Midbrain (tissue), 1 donor: ENCODE measurements at places on chromosomes 7 and 10.

- DNase-seq, result no peak
These were observed 9.4 kb downstream of the STRIP2 start for GRCh38 chr7:129443612-129444011.

GRCh38 chr7:2019711-2020511 is 212.8 kb downstream of the MAD1L1 start:
- no peak for DNase-seq

DNA sequence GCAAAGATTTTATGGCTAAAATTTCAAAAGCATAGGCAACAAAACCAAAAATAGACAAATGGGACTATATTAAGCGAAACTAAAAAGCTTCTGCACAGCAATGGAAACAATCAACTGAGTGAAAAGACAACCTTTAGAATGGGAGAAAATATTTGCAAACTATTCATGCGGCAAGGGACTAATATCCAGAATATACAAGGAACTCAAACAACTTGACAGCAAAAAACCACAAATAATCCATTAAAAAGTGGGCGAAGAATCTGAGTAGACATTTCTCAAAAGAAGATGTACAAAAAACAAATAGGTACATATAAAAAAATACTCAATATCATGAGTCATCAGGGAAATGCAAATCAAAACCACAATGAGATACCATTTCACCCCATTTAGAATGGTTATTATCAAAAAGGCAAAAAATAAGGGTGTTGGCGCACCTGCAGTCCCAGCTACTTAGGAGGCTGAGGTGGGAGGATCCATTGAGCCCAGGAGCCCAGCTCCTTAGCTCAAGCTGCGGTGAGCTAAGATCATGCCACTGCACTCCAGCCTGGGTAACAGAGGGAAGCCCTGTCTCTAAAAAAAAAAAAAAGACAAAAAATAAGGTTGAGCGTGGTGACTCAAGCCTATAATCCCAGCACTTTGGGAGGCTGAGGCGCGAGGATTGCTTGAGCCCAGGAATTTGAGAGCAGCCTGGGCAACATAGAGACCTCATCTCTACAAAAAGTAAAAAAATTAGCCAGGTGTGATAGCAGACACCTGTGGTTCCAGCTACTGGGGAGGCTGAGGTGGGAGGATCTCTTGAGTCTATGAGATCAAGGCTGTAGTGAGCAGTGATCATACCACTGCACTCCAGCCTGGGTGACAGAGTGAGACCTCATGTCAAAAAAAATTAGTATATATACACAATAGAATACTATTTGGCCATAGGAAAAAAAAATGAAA is 4.2 kb upstream of the CCM2 start:
- no peak for DNase-seq

GRCh38 chr7:142709921-142710320 is 39.4 kb upstream of the PRSS1 start:
- no peak for DNase-seq

DNA sequence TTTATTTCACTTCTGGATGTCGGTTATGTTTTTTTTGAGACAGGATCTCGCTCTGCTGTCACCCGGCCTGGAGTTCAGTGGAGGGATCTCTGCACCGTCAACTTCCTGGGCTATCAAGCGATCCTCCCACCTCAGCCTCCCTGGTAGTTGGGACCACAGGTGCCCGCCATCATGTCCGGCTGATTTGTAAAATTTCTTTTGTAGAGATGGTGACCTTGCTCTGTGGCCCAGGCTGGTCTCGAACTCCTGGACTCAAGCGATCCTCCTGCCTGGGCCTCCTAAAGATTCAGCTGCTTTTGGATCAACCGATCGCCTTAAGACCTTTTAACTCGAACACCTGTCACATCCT is 606 bp upstream of the RABGEF1 start:
- DNase-seq, result no peak

DNA sequence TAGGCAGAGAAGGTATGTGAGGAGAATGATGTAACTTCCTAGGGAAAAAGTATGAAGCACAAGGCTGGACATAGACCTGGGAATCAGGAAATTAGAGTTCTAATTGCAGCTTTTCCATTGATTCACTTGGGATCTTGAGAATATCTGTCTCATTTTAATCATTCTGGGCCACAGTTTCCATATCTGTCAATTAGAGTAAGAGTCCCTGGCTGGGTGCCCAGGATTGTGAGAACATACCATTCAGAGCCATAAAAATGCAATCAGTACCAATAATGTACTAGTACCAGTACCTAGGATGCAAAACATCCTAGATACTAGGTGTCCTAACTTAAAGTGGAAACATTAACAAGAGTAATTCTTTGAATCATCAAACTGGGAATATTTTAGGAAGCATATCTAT is 29.6 kb downstream of the CAV1 start:
- DNase-seq, result no peak

- no peak for DNase-seq
These were observed 42.4 kb downstream of the LAMB4 start for GRCh38 chr7:108087778-108088177.

DNA sequence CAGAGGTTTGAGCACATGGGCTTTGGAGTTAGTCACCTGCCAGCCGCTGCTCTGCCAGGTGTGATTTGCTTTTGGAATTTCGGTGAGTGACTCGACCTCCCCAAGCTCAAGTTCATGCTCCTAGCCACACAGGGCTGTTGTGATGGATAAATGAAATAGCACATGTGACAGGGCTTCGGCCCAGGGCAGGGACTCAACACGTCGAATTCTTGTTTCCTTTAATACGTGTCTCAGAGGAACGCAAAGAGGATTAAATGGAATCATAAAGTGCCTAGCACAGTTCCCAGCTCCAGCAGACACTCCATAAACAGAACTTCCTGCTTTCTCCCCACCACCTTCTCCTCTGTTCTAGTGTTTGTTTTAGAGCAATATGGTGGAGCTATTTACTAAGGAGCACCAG is 88.3 kb upstream of the CHST15 start:
- DNase-seq, result no peak

- DNase-seq, result no peak
These were observed 2.4 kb downstream of the MIOS start for GRCh38 chr7:7569081-7569527.

- no peak for DNase-seq
These were observed 361.7 kb downstream of the AUTS2 start for GRCh38 chr7:69959789-69960499.

GRCh38 chr10:45160271-45160670 is 155.1 kb downstream of the OR13A1 start:
- no peak for DNase-seq

DNA sequence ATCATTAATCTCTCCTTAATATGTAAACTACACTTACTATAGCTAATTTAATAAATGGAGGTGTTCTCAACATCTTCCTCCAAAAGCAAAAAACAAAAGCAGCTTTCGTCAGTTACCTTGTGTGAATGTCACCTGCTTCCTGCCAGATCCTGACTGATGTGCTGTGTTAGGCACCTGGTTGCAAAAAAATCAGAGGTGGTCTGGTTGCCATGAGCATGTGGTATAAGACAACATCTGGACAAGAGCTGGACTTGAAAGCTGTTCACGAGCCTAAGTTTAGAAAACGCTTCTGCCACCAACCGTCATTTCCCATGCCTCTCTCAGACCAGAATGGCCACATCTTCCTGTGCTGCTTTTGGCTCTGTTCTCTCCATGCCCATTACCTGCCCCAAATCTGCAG is 42.0 kb upstream of the GGCT start:
- DNase-seq, result no peak

GRCh38 chr10:86375204-86375603 is 8.6 kb upstream of the GRID1 start:
- no peak for DNase-seq

DNA sequence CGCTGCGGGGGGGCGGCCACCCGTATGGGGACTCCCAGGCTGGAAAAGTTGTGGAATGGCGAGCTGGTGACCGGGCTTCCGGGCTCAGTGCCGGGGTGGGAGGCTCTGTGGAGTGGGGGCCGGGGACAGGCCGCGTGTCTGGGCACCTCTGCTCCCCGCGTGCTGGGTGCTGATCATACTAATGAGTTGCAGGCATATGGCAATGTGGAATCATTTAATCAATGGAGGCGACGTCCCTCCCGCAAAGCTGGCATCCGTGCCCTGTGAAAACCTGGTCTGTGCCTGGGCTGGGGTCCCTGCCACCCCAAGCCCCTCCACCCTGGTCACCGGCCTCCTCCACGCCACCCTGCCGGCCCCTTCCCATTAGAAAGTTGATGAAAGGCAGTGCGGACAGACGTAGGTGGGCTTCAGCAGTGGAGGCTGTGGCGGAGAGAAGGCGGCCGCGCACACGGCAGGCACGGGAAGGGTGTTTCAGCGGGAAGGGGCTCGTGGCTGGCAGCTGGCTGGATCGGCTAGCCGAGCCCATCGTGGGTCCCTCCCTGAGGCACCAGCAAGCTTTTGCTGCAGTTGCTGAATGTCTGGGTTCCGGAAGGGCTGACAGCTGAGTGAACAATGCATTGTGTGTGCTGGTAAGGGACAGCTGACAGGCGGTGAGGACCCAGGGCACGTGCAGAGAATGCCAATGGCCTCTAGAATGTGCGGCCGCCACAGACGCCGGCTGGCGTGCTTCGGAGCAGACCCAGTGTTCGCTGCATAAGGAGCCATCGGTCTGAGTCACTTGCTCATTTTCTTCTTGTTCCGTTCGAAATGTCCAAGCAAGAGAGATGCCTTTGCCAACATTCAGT is 1.5 kb downstream of the ADGRA1 start:
- DNase-seq, result peak; percentile 87

DNA sequence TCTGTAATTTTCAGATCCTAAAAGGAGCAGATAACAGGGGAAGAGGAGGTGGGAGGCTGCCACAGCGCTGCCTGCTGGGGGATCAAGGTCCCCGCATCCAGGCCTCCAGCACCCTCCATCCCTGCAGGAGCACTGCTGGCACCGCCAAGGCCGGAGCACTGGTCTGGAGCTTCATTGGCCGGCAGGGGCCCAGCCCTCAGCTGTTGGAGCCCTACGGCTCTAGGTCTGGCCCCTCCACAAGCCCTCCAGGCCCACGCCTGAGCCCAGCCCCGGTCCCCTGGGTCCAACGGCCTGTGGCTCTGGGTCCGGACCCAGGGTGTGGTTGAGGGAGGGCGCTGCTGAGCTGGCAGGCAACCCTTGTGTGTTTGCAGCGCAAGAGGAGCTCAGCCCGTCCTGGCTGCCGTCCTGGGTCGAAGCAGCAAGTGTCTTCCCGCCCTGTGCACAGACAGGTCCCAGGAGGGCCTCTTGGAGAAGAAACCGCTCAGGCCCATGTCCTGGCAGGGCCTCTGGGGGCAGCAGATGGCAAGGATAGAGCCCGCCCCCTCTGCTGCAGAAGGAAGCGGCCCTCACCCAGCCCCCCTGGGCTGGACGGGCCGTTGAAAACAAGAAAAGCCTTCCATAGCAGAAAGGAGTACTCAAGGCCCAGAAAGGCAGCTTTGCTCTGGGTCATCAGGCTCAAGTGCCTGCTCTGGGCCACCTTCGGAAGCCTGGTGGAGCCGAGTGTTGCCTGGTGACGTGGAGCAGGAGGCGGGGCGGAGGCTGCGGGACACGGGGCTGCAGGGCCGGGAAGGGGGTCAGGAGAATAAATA is 54.3 kb upstream of the TNRC18 start:
- no peak for DNase-seq

GRCh38 chr10:103069453-103070331 is 123.4 kb downstream of the NT5C2 start:
- DNase-seq, result peak; percentile 37

DNA sequence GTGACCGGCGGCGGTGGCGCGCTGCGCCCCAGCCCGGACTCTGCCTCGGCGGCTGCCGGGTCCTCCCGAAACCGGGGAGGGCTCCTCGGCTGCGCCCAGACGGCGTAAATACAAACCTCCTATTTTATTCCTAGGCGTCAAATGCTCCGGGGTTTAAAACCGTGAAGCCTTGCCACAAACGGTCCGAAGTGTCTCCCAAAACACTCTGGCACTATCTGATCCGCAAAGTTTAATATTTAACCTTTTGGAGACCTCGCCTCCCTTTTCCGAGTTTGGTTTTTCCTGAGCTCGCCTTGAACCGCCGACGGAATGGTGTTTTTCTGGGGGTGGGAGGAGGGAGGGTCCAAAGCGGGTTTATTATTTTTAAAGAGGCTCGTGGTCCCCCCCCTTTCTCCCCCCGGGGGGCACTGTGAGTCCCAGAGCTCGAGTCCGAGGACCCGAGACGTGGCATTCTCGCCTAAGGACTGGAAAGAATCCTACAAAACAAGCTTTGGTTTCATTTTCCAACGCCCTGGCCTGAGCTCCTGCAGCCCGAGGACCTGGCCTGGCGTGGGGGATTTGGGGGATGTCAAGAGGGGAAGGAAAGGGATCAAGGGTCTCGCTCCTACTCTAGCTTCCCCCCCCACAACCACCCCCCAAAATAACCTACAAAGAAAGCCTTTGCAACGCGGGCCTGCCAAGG is 1.8 kb downstream of the TNRC18 start:
- DNase-seq, result peak; percentile 60

GRCh38 chr7:27377988-27378387 is 135.4 kb downstream of the EVX1 start:
- DNase-seq, result no peak

DNA sequence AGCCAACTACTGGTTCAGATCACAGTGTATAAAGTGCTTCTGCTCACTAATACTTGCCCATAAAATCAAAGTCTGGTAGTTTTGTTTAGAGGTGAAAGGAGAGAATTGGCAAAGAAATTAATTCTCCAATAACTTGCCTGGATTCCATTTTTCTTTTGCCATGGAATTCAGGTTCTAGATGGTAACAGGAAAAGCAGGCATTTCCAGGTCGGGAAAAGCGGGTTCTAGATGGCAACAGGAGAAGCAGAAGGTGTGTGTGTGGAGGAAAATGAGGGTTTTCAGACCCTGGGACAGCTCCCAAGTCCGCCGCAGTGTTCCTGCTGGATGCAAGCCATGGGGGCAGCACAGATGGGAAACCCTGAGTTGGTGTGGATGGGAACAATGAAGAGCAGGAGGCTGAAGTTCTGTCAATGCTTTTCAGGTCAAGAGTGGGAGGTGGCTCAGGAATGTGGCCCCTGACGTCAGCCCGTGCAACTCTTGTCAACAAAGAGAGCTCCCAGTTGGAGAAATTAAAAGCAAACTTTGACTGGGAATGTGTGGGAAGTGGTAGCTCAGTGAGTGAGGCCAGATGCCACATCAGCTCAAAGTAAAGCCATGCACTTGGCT is 696.7 kb downstream of the LRMDA start:
- no peak for DNase-seq

- DNase-seq, result no peak
These were observed 122.2 kb upstream of the MGMT start for GRCh38 chr10:129344731-129345355.

- no peak for DNase-seq
These were observed 178.8 kb downstream of the REEP3 start for GRCh38 chr10:63699785-63700613.

DNA sequence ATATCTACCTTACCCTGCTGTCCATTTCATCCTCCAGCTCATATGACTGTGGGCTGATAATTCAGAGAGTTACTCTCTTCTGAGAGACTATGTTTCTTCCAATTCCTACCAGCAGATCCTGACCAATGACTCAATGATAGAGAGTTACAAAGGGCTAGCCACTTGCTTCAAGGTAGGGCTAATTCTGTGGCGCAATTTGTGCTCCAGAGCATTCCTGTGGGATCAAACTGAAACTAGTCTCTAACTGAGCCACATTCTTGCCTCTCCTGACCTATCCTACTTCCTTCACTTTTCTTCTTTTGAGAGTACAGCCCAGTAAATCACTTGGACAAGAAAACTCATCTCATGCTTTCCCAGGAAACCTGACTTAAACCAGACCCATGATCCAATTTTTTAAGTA is 17.9 kb upstream of the ASZ1 start:
- DNase-seq, result no peak

- DNase-seq, result no peak
These were observed 150.3 kb upstream of the NRP1 start for GRCh38 chr10:33484787-33485186.

GRCh38 chr10:124672181-124672638 is 72.0 kb downstream of the FAM53B start:
- peak; percentile 68 for DNase-seq
